ENCODE measurements at places on chromosomes 3 and 15.
A peak's percentile ranks its signal among the peaks of the same experiment; 100 is the strongest.

- no peak for DNase-seq
Observed at GRCh38 chr3:194142156-194142910, 6.4 kb downstream of the HES1 start.

- DNase-seq = no peak
Observed at GRCh38 chr15:44394062-44394461, 33.4 kb upstream of the CTDSPL2 start.

DNA sequence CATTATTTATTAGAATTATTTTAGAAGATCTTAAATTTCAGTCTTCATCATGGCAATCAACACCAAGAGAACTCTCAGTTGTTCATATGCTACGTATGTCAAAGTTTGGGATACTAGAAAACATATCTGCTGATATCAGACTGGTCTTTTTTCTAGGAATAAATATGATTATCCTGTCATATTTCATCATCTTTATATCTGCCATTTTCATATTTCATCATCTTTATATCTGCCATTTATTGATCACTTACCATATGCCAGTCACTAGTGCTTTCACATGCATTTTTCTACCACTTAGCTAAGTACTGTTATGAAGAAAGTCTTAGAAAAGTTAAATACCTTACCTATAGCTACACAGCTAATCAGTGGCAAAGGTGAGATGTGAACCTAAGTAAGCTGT lies 2.8 kb upstream of the ZCWPW2 start:
- no peak for DNase-seq

- DNase-seq = no peak
Observed at GRCh38 chr3:170806141-170806540, 63.9 kb downstream of the RPL22L1 start.

DNA sequence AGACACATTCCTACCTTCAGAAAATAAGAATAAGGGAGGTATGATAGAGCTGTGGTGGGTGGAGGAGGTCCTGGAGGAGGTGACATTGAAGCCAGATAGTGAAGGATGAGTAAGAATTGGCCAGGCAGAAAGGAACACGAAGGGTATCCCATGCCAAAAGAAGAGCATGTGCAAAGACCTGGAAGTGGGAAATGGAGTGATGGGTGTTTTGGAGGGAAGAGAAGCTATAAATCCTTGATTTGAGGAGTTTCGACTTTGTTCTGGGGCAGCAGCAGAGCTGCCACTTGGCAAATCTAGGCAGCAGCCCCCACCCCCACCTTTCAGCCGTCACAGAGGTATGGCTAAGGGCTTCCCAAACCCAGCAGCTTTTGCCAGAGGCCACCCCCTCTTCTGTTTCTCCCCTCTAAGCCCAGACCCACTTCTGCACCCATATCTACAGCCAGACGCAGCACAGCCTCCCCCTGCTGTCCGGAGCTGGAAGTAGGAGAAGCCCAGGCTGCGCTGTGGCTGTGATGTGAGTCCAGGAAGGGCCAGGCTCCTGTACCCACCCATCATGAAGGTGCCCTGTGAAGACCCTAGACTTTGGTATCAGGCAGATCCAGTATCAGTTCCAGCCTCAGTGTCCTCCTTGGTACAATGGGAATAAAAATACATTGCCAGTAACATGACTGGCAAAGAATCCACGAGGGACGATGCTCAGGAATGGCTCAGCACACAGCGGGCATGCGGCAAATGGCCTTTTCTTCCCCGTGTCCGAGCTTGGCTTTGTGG lies 188.7 kb upstream of the LINGO1 start:
- DNase-seq = peak; percentile 82

DNA sequence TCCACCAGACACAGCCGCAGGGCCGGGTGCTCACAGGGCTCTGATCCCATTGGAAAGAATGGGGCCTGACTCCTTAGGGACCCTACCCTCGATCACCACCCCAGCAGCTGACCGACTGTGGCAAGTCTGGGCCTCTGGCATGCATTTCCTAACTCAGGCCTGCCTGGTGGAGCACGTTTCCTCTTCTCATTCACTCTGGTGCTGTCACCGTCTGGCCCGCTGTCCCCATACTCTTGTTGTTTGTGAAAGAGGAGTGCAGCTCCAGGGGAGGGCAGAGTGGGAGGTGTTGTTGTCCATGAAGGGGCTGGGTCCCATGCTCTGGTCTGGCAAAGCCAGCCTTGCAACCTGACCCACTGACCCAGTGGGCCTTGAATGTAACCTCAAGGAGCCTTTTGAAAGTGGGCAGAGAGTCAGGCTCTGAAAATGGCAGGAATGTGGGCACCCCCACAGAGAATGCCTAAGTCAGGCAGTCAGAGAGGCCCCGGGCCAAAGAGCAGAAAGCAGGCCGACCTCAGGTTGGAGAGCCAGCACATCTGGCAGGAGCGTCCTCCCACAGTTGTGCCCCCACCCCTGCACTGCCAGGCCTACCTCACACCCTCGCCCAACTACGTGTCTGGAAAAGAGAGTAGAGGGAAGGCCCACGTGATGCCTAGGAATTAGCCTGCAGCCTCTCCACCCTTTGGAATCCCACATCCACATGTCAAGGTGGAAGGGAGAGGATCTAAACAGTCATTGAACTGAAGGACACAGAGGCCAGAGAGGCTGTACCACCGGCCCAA lies 10.9 kb downstream of the SEMA7A start:
- peak; percentile 56 for DNase-seq

GRCh38 chr15:88225461-88225860 lies 31.1 kb downstream of the NTRK3 start:
- no peak for DNase-seq

DNA sequence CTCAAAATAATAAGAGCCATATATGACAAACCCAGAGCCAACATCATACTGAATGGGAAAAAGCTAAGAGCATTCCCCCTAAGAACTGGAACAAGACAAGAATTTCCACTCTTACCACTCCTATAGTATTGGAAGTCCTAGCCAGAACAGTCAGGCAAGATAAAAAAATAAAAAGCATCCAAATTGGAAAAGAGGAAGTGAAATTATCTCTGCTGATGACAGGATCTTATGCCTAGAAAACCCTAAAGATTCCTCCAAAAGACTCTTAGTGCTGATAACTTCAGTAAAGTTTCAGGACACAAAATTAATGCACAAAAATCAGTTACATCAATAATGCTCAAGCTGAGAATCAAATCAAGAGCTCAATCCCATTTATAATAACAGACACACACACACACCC lies 45.9 kb upstream of the SLC2A2 start:
- no peak for DNase-seq

Measured in iPS-NIHi11 (cell line).